Stimulated activated CD4-positive, alpha-beta T cell treated with anti-CD3 and anti-CD28 coated beads, TNF-alpha, amount 100 ng/mL, for 1 hour (primary cell): ENCODE measurements at places on chromosomes 13 and 19.

GRCh38 chr19:16569609-16570320, 2.5 kb downstream of the SLC35E1 start:
- no peak for DNase-seq

DNA sequence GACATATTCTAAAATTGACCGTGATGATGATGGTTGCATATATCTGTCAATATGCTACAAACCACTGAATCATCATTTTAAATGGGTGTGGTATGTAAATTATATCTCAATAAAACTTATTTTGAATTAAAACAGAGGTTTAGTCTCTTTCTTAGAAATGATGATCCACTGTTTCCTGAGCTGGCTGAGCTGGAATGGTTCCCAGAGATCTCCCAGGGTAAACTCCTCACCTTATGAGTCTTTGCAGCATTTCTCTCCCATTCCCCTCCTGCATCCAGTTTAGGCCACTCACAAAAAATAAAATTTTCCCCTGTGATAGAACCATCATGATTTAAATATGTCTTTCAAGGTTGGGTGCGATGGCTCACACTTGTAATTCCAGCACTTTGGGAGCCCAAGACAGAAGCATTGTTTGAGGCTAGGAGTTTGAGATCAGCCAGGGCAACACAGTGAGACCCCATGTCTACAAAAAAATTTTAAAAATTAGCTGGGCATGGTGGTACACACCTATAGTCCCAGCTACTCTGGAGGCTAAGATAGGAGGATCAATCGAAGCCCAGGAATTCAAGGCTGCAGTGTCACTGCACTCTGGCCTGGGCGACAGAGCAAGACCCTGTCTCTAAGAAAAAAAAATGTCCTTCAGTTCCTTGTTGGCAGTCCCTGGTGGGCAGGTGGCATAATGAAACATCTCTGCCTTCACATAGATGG, 46.1 kb downstream of the FLT1 start:
- no peak for DNase-seq

DNA sequence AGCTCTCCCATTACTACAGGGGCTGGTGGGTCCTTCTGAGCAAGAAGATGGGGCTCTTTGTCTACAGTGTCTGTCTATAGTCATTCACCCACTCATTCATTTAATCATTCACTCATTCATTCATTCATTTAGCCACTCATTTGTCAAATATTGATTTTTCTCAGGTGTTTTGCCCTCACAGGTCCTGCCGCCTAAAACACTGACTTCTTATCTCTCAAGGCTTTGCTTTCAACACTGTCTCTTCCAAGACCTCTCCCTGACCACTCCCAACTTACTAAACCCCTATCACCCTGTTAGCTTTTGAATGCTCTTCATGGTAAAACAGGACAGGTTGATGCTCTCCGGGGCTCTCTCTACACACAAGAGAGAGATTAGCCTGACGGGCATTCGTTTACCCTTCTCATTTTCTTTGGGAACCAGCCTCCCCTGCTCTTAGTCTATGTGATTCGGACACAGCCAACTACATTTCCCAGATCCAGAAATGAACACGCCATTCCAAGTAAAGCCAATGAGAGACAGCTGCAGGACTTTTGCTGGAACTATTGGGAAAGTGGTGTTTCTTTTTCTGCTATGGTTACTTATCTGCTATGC, 22.7 kb downstream of the FAM187B start:
- no peak for DNase-seq

- no peak for DNase-seq
These were observed 156.3 kb downstream of the TBC1D4 start for GRCh38 chr13:75325711-75326110.

GRCh38 chr19:33432446-33433170, 59.1 kb downstream of the CEBPG start:
- DNase-seq = no peak

GRCh38 chr13:95676105-95676761, 706 bp upstream of the DNAJC3 start:
- no peak for DNase-seq

DNA sequence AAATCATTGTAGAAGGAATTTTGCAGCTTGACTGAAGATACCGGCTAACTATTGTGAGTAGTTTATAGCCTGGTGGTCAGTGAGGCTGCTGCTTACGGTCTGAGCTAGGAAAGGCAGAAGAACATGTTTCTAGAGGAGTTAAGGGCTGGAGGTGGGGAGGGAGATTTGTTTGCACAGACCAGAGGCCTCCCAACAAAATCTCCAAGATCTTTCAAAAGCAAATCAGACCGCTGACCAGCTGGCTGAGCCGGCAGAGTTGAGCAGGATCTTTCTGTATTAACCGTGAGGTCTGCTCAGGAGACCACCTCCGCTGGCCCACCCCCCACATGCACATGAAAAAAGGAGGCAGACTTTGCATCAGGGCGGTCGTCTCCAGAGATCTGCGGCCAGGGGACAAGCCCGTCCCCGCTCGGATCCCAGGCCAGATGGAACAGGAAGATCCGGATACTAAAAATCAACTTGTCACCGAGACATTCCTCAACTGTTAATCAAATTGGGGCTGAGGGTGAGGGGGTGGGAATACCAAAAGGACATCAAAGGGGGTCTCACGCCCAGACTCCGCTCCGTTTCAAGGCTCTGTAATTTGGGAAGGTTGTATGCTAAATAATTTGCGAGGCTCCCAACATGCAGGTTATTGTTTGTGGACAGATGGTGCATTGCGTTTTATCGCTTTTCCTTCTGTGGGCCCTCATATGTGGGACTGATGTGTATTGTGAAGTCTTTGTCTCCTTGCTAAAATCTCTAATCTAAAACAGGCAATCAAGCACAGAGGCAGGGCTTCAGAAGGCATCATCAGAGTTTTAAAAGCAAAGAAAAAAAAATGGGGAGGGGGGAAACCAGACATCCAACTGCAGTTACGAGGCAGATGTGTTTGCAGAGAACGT, 319.0 kb downstream of the ZNF536 start:
- DNase-seq = no peak

DNA sequence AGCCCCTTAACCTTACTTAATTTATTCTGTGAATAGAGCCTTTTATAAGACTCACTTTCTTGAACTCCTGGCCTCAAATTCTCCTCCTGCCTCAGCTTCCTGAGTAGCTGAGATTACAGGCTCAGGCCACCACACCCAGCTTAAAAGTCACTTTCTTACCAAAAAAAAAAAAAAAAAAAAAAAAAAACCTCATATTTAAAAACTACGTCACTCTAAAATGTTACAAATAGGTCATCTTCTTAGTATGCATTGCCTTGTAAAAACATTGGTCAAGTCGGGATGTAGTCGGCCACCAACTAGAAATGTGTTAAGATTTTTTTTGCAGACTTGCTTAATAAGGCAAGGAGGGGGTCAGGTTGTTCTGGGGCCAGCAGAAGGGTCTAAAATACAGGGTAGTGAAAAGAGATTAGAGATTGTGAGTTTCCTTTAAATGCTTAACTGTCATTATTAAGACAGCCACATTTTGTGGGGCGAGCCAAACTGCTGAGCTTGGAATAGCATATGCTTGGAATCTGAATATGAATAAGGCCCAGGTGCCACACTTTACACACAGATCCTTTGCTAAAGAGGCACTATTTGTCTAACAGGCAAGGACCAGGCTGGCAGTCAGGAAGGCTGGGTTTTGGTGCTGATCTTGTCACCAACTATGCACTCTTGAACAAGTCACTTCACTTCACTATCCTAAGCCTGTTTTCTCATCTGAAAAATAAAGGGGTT, 16.5 kb upstream of the IL17D start:
- no peak for DNase-seq

GRCh38 chr19:13693889-13694288, 70.4 kb upstream of the MRI1 start:
- no peak for DNase-seq

DNA sequence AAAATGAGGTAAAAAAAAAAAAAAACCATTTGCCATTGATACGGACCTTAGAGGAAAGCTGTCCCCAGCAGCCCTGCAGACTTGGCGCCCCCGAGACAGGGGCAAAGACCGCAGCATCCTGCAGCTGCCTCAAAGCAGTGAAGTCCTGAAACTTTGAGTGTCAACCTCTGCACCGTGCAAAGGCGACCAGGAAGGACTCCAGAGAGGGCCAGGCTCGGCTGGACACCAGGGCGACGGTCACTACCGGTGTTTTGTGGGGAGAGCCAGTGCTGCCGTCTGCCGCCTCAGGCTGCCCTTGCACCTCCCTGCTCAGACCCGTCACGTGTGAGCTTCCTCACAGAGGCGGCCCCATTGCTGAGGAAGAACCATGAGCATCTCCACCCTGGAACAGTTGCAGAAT, 146.7 kb upstream of the SPACA7 start:
- DNase-seq = no peak

- DNase-seq = no peak
These were observed 2.7 kb upstream of the ZNF345 start for GRCh38 chr19:36847968-36848367.

DNA sequence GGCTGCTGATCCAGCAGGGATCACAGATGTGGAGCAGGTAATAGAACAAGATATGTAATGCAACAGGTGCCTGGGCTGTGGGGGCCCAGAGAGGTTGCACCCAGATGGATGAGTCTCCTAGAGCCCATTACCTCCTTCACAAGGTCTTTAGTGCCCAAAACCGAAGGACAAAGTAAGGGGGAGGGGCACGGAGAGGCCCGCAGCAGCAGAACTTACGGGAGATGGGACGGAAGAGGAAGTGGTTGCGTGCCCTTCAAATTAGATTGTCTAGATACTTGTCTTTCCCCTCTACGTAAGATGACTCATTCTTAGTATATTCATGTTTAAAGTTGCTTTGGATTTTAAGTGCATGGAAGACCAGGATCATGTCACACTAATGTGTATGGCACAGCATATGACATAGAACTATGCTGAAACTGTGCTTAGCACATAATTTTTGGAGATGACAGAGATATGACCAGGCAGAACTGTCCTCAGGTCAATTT, 5.7 kb upstream of the MRPS31 start:
- peak; percentile 46 for DNase-seq

DNA sequence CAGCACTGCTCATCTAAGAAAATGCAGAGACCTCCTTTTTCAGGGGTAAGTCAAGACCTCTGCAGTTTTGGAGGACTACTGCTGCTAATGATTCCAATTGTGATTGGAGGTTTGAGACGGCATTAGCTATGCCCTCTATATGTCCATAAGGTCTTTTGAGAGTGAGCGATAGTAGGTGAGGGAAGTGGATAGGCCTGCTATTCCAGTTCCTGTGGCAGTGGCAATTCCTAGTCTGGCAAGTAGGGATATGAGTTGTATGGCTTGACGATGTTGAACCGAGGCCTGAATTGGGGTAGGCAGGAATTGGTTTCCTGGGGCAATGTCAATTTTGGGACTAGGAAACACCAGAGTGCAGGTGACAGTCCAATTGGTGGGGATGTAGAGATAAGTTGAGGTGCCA, 913.1 kb upstream of the SLITRK5 start:
- no peak for DNase-seq

DNA sequence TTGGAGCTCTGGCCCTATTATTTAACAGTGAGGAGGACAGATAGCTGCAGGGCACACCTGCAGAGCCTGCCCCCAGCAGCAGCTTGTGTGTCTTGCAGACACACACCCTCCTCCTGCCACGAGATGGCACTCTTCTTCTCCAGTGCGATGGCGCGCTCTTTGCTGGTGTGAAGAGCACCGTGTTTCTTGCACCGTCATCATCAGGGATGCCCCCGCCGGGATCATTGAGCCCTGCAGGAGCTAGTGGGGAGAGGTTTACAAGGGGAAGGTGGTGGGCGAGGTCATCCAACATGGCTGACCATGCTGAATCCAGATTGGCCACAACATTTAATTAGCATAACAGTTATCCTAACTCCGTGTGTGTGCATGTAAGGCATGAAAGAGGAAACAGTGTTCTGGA, 105.6 kb downstream of the RAB20 start:
- peak; percentile 24 for DNase-seq
